ENCODE measurements at places on chromosomes 4 and X.

GRCh38 chr4:121272526-121272925, 108.3 kb downstream of the QRFPR start:
- DNase-seq = no peak

GRCh38 chr4:110586131-110586850, 36.6 kb downstream of the PITX2 start:
- no peak for DNase-seq

- no peak for DNase-seq
Observed at GRCh38 chr4:183499801-183500200, 5.1 kb upstream of the ING2 start.

GRCh38 chrX:96447161-96447560, 237.5 kb upstream of the DIAPH2 start:
- no peak for DNase-seq

GRCh38 chr4:82865592-82865991, 25.4 kb downstream of the SEC31A start:
- no peak for DNase-seq

DNA sequence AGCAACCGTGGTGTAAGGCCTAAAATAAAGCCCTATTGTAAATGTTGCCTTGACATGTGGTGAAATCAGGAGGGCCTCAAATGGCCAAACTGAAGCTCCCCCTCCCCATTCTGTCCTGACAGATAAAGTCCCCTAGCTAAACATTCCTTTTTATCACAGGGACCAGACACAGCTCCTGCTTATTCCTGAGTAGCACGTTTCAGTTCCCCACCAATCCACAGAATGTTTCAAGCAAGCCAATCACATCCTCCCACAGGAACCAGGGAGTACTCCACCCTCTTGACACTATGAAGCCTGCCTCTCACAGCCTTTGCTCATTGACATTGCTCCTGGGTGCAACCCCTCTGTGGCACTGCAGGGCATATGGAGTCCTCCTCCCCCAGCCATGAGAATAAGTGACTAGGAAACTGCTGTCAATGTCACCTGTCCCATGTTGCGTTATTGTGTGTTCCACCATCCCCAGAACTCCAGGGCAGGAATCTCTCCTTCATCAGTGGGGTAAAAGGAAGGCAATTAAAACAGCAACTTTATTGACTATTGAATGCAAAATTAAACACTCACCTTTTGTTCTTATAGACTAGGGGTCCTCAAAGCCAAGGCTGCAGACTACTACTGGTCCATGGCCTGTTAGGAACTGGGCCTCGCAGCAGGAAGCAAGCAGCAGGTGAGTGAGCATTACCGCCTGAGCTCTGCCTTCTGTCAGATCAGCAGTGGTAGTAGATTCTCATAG, 128.1 kb downstream of the COL25A1 start:
- no peak for DNase-seq
